Hematopoietic multipotent progenitor cell treated with erythropoietin and hydrocortisone succinate and interleukin-3 and kit ligand, for 8 days (in vitro differentiated cells): ENCODE measurements at places on chromosomes 2 and 18.

DNA sequence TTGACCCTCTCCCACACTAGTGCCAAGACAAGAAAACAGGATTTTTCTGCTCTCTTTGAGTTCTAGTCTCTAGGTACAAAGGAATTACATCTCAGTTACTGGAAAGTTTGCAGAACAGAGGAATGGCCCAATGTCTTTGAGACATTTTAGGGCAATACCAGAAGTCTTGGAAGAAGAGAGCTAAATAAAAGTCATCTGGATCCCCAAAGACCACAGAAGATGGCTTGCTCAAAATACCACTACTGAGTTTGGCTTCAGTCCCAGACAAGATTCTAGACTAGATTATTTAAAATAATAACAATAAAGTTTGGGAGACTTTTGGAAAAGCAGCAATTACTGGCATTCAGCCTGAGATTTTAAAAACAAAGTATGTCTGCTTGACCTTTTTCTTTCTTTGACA is 61.9 kb upstream of the HK2 start:
- DNase-seq = no peak

DNA sequence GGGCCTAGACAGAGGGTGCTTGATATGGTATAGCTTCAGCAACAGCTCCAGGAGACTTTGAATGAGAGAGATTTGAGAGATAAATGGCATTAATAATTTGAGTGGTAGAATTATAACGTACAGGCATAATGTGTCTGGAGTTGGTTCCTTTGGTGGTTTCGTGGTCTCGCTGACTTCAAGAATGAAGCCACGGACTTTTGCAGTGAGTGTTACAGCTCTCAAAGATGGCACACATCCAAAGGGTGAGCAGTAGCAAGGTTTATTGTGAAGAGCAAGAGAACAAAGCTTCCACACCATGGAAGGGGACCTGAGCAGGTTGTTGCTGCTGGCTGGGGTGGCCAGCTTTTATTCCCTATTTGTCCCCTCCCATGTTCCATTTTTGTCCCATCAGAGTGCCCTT is 23.1 kb downstream of the PDCD1 start:
- DNase-seq = no peak

GRCh38 chr18:40314199-40314598 is 1640.8 kb upstream of the PIK3C3 start:
- DNase-seq = no peak

GRCh38 chr2:70002241-70002899 is 40.9 kb upstream of the ASPRV1 start:
- DNase-seq = no peak

GRCh38 chr18:53739700-53740099 is 484.8 kb downstream of the MBD2 start:
- no peak for DNase-seq

- no peak for DNase-seq
Measured at GRCh38 chr2:220310451-220310861, 683.0 kb downstream of the SLC4A3 start.

DNA sequence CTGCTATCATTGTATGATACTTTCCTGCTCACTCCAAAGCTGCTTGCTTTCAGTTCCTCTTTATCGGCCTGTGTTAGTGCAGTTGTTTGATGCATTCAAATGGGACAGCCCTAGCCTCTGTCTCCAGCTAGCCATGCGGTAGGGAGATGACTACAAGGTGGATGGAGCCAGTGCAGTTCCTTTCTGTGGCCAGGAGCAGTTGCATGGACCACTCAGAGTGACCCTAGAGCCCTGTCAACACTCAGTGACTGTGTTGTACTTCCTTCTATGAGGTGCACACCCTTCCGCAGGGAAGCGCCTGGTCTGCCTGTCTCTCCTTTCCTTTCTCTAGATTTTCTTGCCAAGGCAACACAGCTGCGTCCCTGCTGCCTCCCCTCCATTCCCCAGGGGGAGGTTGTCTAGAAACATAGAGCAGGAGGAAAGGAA is 33.8 kb downstream of the KCNS3 start:
- no peak for DNase-seq

DNA sequence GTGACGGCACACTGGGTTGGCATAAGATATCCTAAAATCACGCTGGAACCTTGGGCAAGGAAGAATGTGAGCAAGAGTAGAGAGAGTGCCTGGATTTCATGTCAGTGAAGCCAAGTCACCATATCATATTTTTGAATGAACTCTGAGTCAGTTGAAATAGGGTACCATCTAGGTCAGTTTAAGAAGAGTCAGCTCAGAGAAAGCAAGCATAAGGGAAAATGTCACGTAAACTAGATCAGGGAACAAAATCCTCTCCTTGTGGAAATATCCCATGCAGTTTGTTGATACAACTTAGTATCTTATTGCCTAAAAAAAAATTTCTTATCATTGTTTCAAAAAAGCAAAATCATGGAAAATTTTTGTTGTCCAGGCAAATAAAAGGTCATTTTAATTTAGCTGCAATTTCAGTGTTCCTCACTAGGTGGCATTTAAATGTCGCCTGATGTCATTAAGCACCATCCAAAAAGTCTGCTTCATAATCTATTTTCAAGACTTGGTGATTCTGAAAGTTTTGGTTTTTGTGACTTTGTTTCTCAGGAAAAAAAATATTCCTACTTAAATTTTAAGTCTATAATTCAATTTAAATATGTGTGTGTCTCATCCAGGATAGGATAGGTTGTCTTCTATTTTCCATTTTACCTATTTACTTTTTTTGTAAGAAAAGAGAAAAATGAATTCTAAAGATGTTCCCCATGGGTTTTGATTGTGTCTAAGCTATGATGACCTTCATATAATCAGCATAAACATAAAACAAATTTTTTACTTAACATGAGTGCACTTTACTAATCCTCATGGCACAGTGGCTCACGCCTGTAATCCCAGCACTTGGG is 19.6 kb downstream of the RSAD2 start:
- peak; percentile 80 for DNase-seq

DNA sequence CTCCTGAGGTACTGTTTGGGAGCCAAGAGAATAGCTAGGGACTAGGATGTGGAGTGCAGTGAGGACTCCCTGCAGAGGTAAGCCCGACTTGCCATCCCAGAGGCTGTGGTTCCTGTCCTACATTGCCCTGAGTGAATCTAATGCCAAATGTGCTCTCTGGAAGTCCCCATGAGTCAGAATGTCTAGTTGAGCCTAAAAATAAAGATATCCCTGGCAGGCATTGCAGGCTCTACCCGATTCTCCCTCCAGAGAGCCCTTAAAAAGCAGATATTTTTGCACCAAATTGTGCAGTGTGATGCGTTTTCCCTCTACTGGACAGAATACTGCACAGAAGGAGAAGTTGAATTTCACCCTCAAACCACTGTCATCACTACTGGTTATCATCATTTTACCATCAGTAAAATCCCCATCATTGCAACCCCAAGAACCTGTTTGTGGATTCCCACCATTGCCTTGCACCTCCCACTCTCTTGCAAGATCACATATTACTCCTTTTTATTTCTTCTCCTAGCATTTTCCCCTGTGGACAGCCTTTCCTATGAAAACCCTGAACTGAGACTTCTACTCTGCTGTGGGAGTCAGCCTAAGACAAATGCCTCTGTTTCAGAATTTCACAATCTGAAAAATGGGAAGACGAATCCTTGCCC is 98.0 kb downstream of the MARCHF4 start:
- DNase-seq = no peak

DNA sequence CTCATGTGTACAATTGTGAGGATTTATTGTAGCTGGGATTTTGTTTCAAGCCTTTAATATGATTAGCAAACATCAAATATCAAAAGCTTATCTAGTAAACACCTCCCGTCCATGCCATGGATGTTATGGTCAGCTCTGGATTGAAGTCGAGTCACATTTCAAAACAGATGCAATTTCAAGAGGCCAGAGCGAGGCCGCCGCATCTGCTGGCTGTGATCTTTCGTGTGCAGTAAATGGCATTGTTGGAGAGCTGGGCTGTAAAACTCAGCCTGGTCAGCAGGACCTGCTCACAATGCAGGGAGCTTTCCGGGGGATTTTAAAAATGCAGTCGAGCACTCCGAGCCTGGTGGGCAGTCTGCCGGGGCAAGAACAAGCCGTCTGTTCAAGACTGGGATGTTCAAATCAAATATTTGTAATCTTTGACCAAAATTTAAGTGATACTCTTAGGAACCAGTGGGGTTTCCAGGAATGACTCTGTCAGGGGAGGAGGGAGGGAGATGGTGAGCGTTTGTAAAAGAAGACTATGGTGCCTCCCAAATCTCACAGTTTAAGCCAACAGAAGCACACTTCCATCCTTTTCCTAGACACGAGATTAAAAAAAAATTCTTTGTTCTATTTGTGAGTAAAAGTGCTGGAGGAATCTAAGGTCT is 97.6 kb downstream of the MYCN start:
- no peak for DNase-seq

- DNase-seq = no peak
Measured at GRCh38 chr2:66438891-66439811, 4.2 kb downstream of the MEIS1 start.

- no peak for DNase-seq
Measured at GRCh38 chr2:85135660-85135914, 2.4 kb downstream of the TCF7L1 start.

DNA sequence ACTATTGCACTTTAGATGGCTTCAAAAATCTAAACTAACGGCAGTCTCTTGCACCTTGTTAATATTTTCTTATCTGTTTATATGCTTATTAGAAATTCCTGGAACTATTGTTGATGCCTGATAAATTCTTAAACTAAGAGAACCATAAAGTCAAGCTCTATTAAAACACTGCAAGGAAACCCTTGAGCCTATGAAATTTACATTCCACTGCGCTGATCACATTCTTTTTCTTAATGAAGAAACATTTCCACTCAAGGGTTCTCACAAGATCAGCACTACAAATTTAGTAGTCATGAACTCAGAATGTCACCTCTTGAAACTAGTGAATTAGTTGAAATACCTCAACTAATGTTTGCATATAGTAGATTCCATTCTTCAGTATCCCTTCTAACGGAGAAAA is 331.8 kb upstream of the SLC8A1 start:
- DNase-seq = no peak

- no peak for DNase-seq
Measured at GRCh38 chr2:183490489-183490888, 366.2 kb downstream of the NUP35 start.

GRCh38 chr2:50401772-50402653 is 629.9 kb downstream of the NRXN1 start:
- DNase-seq = peak; percentile 59

GRCh38 chr2:166031054-166031453 is 77.5 kb upstream of the TTC21B start:
- DNase-seq = no peak

DNA sequence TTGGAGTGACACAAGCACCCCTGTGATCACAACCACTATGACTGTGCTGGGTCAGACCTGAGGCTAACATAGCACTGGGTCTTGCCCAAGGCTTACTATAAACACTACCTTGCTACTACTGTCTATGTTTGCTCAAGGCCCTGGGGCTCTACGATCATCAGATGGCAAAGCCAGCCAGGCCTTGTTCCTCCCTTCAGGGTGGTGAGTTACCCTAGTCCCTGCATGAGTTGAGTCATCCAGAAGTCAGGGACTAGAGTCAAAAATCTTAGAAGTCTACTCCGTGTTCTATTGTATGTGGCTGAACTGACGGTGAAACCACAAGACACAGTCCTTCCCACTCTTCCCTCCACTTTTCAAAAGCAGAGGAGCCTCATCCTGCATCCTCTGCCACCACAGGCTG is 551.2 kb upstream of the FSIP2 start:
- DNase-seq = no peak

- DNase-seq = no peak
Measured at GRCh38 chr2:220932041-220932440, 640.1 kb downstream of the EPHA4 start.

- no peak for DNase-seq
Measured at GRCh38 chr2:150939087-150939486, 322.6 kb downstream of the RBM43 start.

DNA sequence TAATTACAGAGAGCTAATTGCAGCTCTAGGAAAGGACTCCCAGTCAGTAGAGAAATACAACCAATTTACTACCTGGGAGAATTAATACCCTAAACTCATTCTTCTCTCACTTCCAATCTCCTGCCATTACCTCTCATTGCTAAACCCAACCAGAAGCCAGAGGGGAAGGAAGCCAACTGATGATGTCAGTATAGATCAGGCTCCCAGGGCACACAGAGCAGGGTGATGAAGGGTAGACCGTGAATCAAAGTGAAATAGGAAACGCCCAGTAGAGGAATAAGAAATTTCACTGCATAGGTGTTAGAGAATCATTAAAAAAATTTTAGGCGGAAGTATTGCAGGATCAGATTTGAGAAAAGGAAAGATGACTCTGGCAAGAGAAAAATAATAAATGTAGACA is 456.8 kb upstream of the NXPH2 start:
- DNase-seq = no peak

- DNase-seq = no peak
Measured at GRCh38 chr18:27240383-27240782, 55.3 kb upstream of the CHST9 start.

DNA sequence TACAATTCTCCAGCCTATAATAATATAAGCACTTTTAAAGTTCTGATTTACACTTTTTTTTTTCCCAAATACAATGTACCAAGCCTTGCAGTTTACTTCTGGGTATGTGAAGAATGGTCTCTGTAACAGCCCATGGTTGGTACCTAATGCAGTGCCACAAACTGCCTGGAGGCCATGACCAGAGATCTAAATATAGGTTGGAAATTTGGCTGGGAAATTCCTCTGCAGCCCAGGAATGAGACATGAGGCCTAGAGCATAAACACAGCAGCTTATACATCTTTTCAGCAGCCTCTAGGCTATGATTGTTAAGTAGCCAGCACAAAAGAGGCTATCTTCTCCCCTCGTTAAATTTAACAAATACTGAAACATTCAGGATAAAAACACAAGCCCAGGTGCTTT is 432.0 kb upstream of the FAM98A start:
- DNase-seq = no peak

- no peak for DNase-seq
Measured at GRCh38 chr2:202039278-202040078, 5.8 kb downstream of the FZD7 start.

GRCh38 chr2:63522950-63523349 is 65.3 kb downstream of the WDPCP start:
- no peak for DNase-seq

DNA sequence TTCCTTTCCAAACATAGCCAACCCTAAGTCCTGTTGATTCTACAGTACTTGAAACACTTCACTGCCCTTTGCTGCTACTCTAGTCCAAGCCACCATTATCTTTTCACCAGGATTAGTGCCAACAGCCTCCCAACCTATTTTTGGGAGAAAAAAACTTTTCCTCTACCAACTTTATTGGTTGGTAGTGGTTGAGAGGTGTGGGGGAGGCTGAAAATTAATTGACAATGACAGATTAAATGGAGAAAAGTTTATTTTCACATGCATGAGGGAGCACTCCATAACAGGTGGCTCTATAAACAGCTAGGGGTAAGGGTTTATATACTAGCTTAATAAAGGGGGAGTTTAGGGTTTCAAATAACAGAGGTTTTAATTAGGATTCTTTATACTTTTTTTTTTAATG is 37.8 kb upstream of the ITPRID2 start:
- DNase-seq = no peak

- no peak for DNase-seq
Measured at GRCh38 chr2:36697424-36698066, 1.0 kb downstream of the VIT start.

GRCh38 chr18:1663879-1664705 is 759.4 kb downstream of the ADCYAP1 start:
- peak; percentile 58 for DNase-seq

- DNase-seq = no peak
Measured at GRCh38 chr18:21281603-21282002, 39.6 kb downstream of the GREB1L start.

GRCh38 chr2:134398300-134398699 is 144.4 kb downstream of the MGAT5 start:
- DNase-seq = no peak
